ENCODE measurements at places on chromosomes 7 and 10. TPM values are rescaled to one million over a fixed set of nuclear protein-coding genes. Genes with fewer than 3 reads are reported as not detected.

The TYW1B gene
- total RNA-seq: 2.5 TPM

The HMX3 gene
- total RNA-seq: not detected

The ANKRD1 gene
- total RNA-seq: 43.9 TPM

The PLXNA4 gene
- total RNA-seq: 0.41 TPM

The SMO gene
- 14.3 TPM for total RNA-seq

The SYPL1 gene
- total RNA-seq: 85.4 TPM

The FZD1 gene
- total RNA-seq: 2.1 TPM

The PAX4 gene
- not detected for total RNA-seq

The CHST15 gene
- 7.6 TPM for total RNA-seq

The SFTPA1 gene
- total RNA-seq: not detected

The KIAA1217 gene
- 1.5 TPM for total RNA-seq

The ACTL6B gene
- not detected for total RNA-seq
